ENCODE measurements at places on chromosomes 12 and 14.
A peak's percentile ranks its signal among the peaks of the same experiment; 100 is the strongest.

DNA sequence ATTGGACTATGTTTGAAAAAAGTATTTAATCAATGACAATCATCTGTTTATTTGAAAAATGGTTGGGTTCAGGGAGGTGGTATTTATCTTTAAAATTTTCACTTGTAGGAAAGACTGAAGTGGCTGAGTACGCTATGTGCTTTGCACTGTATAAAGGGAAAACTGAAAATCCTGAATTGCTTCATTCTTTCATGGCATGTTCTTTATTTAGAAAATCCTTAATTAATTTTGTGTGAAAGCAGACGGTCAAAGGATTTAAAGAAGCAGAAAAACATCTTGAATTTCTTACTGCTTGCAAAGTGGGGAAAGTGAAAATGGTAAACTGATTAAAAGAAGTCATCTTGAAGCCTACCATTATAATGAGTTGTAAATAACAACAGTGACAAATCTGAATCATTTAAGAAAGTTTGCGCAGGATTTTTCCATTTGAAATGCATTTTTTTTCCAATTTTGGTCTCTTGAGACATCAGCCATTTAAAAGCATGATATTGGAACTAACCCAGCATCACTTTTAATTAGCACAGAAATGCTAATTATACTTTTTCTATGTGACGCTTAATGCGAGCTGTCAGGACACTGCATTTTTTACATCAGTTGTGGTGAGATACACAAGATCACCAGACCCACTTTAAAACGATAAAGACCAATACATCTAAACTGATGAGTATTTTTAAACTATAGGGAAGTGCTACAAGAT lies 169.0 kb downstream of the NEDD1 start:
- DNase-seq = no peak

GRCh38 chr12:105443802-105444652 lies 113.5 kb downstream of the C12orf75 start:
- peak; percentile 83 for DNase-seq

- no peak for DNase-seq
Measured at GRCh38 chr12:39417916-39418315, 25.0 kb downstream of the KIF21A start.

DNA sequence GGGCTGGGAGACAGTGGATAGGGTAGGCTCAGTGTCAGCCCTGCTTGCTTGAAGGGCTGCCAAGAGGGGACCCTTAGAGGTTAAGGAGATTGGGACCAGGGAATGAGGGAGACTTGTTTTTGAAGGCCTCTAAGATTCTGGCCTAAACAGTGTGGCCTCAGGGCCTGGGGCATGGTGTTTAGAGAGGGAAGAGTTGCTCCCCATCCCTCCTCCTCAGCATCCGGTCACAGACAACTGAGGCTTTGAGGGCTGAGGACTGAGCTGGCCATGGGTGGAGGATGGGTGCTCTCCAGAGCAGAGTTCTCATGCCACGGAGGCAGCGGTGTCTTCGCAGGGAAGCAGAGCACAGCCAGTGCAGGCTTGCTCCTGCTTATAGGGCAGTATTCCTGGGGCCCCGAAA lies 49.4 kb downstream of the KRT80 start:
- no peak for DNase-seq

GRCh38 chr12:130620756-130621155 lies 95.3 kb downstream of the RIMBP2 start:
- DNase-seq = no peak
